ENCODE measurements at places on chromosomes 2 and 18.

GRCh38 chr18:51943281-51943680 is 396.7 kb upstream of the DCC start:
- DNase-seq: no peak

DNA sequence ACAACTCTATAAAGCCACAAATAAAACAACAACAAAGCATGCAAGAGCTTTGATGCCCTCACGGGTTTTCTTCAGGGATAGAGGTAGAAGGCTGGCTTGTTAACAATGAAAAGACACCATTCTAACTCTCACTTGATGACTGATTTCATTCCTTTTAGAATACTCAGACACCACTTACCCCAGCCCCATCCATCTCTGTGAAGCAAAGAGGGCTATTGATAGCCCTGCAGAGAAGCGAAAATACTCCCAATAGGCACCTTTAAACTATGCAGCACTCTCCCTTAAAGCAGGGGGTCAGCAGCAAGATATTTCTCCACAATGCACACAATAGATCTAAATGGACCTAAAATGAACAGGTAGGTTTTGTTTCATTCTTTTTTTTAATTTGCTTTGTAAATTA is 35.1 kb downstream of the ZNF385B start:
- no peak for DNase-seq

DNA sequence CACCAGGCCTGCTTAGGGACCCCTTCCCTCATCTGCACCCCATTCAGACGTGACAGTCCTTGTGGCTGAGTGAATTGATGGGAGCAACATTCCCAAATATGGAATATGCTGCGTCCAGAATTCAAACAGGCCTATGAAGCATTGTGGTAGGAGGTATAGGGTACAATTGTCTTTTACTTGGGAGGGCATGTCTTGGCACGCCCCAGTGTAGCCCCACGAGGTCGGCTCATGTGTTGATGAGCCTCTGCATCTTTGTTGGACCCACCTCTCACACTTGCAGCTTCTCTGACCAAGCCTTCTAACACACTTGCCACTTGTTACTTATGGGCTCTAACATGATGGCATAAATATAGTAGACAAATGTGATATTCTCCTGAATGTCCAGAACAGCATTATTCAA is 1.6 kb downstream of the TIMM21 start:
- DNase-seq: no peak

GRCh38 chr2:199228887-199229819 is 228.6 kb downstream of the SATB2 start:
- no peak for DNase-seq

DNA sequence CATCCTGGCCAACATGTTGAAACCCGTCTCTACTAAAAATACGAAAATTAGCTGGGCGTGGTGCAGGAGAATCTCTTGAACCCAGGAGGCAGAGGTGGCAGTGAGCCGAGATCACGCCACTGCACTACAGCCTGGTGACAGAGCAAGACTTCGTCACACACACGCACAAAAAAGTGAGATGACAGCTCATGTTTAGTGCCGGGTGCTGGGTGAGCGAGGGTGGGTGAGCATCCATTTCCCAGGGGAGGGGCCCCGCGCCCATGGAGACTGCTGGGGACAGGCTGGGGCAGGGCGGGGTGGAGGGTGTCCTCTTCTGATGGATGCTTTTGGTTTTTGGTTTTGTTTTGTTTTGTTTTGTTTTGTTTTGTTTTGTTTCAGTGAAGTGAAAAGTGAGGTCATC is 206.5 kb downstream of the GBX2 start:
- DNase-seq: no peak

DNA sequence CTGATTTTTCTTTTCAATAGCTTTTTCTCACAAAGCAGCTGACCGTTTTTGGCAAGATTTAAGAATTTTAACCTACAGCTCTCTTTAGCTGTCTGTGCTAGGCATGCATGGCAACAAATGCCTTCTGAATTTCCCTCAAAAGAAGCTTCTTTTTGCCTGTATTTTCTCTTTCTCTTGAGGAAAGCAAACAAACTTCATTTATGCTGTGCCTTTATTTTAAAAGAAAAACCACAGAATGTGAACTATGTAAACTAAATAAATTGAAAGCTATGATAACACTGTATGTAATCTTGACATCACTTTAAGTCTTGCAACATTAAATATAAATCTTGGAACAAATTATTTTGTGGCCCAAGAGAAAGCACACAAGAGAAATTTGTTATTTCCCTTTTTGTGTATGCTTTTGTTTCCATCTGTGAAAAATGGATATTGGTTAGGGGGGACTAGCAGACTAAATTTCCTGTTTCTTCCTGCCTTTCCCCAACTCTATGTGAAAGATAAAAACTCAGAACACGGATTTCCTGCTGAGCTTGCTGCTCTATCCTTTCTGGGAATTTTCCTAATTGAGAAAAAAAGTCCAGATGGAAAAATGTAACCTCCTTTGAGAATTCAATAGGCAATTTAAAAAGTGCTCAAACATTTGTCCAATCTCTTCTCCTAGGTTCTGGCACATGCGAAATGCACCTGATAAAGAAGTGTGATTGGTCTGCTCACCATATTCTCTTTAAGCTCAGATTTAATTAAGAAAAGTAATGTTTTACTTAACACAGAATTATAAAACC is 20.9 kb upstream of the TFPI start:
- no peak for DNase-seq

DNA sequence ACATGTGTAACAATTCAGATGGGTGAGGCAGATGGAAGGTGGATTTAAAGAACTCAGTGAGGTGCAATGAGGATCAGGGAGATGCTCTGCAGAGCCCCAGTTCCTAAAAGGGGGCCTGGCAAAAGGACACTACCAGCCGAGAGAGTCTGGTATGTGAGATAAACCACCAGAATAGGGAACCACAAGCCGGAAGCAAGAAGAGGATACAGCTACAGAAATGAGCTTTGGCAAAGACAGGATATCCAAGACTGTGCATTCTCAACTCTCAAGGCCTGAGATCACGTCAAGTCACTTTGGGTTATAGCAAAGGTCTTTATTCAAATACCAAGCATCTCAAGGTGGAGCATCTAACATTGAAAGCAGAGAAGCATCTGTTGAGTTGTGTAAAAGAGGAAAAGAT is 293.5 kb downstream of the ARHGAP15 start:
- DNase-seq: no peak

DNA sequence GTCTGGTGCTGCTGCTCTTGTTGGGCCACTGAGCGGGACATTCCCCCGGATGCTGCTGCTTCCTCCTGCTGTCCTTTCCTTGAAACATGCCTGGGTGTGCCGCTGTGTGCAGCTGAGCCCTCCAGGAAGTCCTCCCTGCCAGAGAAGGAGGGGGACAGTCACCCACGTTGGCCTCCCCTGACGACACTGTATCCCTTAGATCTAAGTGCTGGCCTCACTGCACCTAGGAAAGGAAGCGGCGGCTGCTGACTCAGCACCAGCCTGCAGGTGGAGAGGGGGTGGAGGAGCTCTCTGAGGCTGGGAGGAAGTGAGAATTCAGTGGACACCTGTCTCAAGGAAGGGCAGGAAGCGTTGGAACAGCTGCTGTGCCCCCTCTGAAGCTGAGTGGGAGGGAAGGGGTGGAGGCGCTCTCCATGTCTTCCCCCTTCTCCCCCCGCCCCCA is 239.8 kb downstream of the HAUS1 start:
- peak; percentile 75 for DNase-seq

- DNase-seq: no peak
These were observed 11.3 kb downstream of the MLPH start for GRCh38 chr2:237498341-237498740.

DNA sequence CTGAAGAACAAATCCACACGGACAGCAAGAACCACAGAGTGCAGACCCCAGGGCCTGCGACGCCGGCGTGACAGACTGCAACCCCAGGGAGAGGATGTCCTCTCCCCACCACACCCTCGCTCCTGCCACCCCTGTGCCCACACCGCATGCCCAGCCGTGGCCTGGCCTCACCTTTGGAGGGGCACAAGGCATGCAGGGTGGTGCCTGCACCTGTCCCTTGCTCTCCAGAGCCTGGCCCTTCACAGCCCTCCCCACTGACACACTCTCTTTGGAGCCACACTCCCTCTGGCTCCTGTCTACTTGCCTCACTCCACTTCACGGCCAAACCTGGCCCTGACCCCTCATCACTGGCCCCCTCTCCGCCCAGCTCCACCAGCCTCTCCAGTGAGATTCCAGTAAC is 9.3 kb downstream of the THAP4 start:
- no peak for DNase-seq

DNA sequence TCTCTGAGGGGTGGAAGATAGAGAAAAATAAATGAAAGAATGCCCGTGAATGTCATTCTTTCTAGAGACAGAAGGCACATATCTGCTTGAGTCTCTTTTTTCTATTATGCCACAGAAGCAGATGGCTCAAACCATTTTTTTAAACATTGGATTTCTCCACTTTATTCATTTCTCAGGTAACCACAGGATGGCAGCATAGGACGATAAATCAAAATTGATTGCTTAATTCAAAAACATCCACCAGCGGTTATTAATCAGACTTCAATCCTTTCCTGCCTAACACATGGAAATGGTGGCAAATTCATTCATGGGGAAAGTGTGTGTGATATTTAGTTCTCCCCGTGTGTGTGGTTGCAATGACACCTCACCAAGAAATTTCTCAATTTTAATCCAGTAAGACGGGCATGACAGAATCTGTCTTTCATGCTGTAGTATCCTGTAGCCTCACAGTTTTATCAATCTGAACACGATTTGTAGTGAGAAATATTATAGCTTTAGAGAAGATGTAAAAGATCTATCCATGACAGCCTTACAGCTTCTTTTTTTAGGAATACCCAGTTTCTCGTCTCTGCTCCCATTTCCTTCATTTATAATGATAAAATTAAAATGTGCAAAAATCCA is 72.2 kb downstream of the DSC3 start:
- DNase-seq: no peak

DNA sequence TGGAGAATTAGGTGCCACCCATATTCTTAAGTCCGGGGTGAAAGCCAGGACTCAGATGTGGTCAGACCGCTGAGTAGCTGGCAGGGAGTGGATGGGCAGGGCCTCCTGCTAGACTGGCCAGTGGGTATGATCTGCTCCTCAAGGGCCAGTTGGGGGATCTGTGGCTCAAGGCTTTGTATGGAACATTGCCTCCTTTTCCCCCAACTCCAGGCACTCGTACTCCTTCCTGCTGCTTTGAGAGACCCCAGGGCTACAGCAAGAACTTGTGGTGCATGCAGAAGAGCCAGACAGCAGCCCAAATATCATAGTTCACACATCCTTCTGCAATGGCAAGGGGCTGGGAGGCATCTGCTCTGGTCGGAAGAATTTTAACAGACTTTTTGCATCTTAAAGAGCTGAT is 61.7 kb downstream of the PDCL3 start:
- DNase-seq: no peak

GRCh38 chr2:134301099-134301927 is 47.4 kb downstream of the MGAT5 start:
- DNase-seq: no peak

DNA sequence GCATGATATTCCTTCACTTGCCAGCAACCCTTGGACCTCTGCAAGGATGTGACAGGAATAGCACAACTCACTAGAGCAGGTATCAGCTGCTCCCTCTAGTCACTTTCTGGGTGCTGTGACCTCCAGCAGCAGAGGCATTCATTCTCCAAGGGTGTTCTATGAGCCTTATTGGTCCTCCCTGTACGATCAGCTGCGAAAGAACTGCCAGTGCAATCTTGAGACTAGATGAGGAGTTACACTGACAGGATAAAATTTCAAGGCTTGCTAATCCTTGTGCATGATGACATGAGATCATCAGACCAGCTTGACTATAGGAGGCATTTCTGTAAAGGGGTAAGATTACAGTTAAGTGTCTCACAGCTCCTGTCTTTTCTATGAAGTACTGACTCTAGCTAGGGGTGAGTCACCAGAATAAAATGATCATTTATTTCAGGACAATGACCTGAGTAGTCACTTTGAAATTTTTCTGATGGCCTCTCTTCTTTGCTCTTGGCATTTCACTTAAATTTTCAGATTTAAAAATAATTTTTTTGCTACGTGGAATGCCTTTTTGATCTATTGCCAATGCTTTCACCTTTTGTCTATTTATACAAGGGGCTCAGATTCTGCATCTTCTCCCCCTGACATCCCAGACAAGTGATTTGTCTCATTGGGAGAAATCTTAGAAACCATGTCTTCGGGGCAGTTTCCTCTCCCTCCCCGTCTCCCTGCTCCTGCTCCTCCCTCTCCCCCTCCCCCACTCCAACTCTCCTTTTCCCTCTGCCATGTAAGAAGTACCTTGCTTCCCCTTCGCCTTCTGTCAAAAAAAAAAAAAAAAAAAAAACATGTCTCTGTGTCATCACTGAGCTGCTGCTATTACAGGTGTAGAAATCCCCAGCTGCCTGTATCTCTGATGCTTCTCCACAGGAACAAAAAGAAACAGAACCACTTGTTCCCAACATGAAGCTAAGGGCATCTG is 49.2 kb upstream of the FRZB start:
- DNase-seq: no peak

- no peak for DNase-seq
These were observed 457.4 kb downstream of the FBXO15 start for GRCh38 chr18:73690222-73690621.

- DNase-seq: no peak
These were observed 71.7 kb downstream of the PTRHD1 start for GRCh38 chr2:24721470-24721869.

DNA sequence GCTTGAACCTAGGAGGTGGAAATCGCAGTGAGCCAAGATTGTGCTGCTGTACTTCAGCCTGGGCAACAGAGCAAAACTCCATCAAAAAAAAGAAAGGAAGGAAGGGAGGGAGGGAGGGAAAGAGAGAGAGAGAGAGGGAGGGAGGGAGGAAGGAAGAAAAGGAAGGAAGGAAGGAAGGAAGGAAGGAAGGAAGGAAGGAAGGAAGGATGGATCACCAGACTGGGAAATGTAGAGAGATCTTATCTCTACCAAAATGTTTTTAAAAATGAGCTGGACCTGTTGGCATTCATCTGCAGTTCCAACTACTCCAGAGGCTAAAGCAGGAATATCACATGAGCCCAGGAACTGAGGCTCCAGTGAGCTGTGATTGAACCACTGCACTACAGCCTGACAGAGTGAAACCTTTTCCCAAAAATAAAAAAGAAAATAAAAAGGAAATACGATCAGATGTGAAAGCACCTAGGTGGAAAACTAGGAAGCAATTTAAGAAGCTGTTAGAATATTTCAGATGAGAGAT is 239.4 kb downstream of the CDH7 start:
- no peak for DNase-seq

DNA sequence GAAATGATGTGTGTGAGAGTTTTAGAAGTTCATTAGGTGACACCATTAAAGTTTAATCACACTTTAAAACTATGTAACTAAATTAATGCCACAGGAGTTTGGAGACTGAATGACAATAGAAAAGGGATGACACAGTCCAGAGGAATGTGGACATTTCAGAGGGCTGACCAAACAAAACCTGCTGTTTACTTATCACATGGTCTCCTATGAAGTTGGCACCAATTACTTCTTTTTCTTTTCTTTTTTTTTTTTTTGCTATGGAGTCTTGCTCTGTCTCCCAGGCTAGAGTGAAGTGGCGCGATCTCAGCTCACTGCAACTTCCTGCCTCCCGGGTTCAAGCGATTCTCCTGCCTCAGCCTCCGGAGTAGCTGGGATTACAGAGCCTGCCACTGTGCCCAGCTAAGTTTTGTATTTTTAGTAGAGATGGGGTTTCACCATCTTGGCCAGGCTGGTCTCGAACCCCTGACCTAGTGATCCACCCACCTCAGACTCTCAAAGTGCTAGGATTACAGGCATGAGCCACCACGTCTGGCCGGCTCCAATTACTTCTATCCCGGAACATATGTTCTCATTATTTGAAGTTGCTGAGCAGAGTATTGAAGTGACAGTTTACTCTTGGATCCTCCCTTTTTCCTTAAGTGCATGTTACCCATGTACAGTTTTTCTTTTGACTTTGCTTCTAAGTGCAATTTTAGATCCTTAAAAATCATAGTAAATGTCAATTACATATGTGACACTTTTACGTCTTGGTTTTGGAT is 4.3 kb downstream of the AGPS start:
- DNase-seq: no peak

Data from GM10248 (cell line).